Activated CD8-positive, alpha-beta T cell treated with anti-CD3 and anti-CD28 coated beads for 36 hours (primary cell): ENCODE measurements at places on chromosomes 4 and X. TPM values are rescaled to one million over a fixed set of nuclear protein-coding genes. Genes with fewer than 3 reads are reported as not detected.

GPR173 gene
- total RNA-seq: 0.70 TPM

SMIM10 gene
- total RNA-seq: 1.7 TPM

PFKFB1 gene
- 0.92 TPM for total RNA-seq

PPP2R2C gene
- not detected for total RNA-seq

NLRP2B gene
- total RNA-seq: not detected

RTL3 gene
- total RNA-seq: not detected

IL3RA gene
- not detected for total RNA-seq

BMP2K gene
- 10.3 TPM for total RNA-seq

DCAF4L1 gene
- 0.31 TPM for total RNA-seq
